Urinary bladder (tissue), 4 donors: ENCODE measurements at places on chromosomes 1 and 21. TPM values are rescaled to one million over a fixed set of nuclear protein-coding genes. Genes with fewer than 3 reads are reported as not detected.

Gene TMPRSS2
- polyA plus RNA-seq, result 5.1 TPM

Gene CFHR3
- polyA plus RNA-seq, result 0.10 TPM

Gene CD55
- polyA plus RNA-seq, result 83.1 TPM

Gene S100B
- 12.4 TPM for polyA plus RNA-seq

Gene KCNJ15
- polyA plus RNA-seq, result 6.4 TPM

Gene SLC45A1
- polyA plus RNA-seq, result 9.1 TPM

Gene MR1
- polyA plus RNA-seq, result 16.2 TPM

Gene IPP
- polyA plus RNA-seq, result 7.6 TPM

Gene KIAA0319L
- polyA plus RNA-seq, result 18.3 TPM

Gene OR2G6
- polyA plus RNA-seq, result not detected

Gene LPAR3
- polyA plus RNA-seq, result 1.6 TPM

Gene PPIE
- 64.5 TPM for polyA plus RNA-seq

Gene C8B
- 0.19 TPM for polyA plus RNA-seq

Gene PRMT6
- polyA plus RNA-seq, result 19.0 TPM

Gene GNG4
- polyA plus RNA-seq, result 3.9 TPM

Gene TNFSF4
- 1.1 TPM for polyA plus RNA-seq

Gene TNFSF18
- polyA plus RNA-seq, result not detected

Gene RNU1-1
- not detected for polyA plus RNA-seq

Gene INAVA
- polyA plus RNA-seq, result 6.2 TPM

Gene C1orf185
- not detected for polyA plus RNA-seq

Gene WLS
- polyA plus RNA-seq, result 107 TPM

Gene APCS
- polyA plus RNA-seq, result 1.1 TPM

Gene MRTO4
- 22.0 TPM for polyA plus RNA-seq

Gene ZYG11A
- 0.13 TPM for polyA plus RNA-seq

Gene DIRAS3
- polyA plus RNA-seq, result 3.4 TPM

Gene SUCO
- polyA plus RNA-seq, result 17.3 TPM

Gene ST6GALNAC3
- 5.1 TPM for polyA plus RNA-seq

Gene PTPN14
- 9.0 TPM for polyA plus RNA-seq

Gene LYPLAL1
- polyA plus RNA-seq, result 17.5 TPM

Gene TMPRSS15
- polyA plus RNA-seq, result not detected

Gene SFT2D2
- polyA plus RNA-seq, result 5.9 TPM

Gene DNAI4
- polyA plus RNA-seq, result 1.7 TPM

Gene CHODL
- 1.4 TPM for polyA plus RNA-seq

Gene ENAH
- polyA plus RNA-seq, result 58.9 TPM

Gene GPR153
- polyA plus RNA-seq, result 12.9 TPM

Gene ETV3L
- not detected for polyA plus RNA-seq

Gene CCDC27
- polyA plus RNA-seq, result not detected

Gene COL8A2
- polyA plus RNA-seq, result 21.9 TPM

Gene OR2T29
- polyA plus RNA-seq, result not detected

Gene ATP8B2
- 45.4 TPM for polyA plus RNA-seq

Gene RHBDL2
- polyA plus RNA-seq, result 2.9 TPM

Gene GPATCH2
- polyA plus RNA-seq, result 5.6 TPM

Gene SLFNL1
- polyA plus RNA-seq, result 0.24 TPM

Gene AMPD1
- polyA plus RNA-seq, result not detected

Gene TRAF3IP3
- polyA plus RNA-seq, result 2.3 TPM

Gene LRRC71
- polyA plus RNA-seq, result not detected

Gene WDR64
- 0.04 TPM for polyA plus RNA-seq

Gene GBP1
- 27.8 TPM for polyA plus RNA-seq

Gene TNFRSF4
- 2.2 TPM for polyA plus RNA-seq

Gene HCRTR1
- polyA plus RNA-seq, result 0.09 TPM

Gene ZNF593OS
- polyA plus RNA-seq, result 0.18 TPM

Gene GLMP
- polyA plus RNA-seq, result 41.3 TPM

Gene NBPF6
- not detected for polyA plus RNA-seq

Gene CHI3L1
- 4.7 TPM for polyA plus RNA-seq

Gene PLPP3
- polyA plus RNA-seq, result 263 TPM

Gene TFF1
- polyA plus RNA-seq, result not detected

Gene ZYG11B
- 14.2 TPM for polyA plus RNA-seq
